Kidney tubule cell (primary cell): ENCODE measurements at places on chromosomes 2 and 18.

- DNase-seq = no peak
Observed at GRCh38 chr2:188984680-188985079, 10.5 kb downstream of the COL3A1 start.

DNA sequence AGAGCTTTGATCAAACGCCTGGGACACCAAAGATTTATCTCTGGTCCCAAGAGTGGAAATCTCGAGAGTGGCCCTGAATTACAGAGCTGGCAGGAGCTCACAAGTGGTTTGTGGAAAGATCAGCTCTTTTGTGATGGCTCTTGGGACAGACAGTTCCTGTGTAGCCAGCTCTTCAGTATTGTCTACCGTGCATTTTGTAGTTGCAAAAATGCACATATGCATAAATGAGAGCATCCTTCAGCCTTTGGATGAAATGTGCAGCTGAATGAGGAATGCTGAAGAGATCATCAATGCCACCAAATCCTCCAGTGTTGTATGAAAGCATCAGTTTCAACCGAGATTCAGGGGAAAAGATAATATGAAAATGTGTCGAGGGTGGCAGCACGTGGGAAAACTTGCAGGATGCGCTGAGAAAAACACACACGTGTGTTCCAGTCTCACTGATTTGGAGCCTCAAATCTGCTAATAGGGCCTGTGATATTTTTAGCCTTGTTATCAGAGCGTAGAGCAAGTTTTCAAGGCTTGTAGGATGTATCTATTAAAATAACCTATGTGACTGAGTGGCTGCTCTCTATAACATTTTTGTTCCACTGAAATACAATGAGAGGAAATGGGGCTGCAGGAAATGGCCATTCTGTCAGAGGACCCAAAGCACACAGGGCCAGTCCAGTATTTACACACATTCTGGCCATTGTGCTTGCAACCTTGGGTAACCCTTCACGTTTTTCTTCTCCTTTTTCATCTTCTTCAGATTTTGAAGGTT is 138.7 kb downstream of the PRKCE start:
- DNase-seq = no peak

GRCh38 chr2:208306291-208306690 is 40.2 kb downstream of the PIKFYVE start:
- DNase-seq = no peak

DNA sequence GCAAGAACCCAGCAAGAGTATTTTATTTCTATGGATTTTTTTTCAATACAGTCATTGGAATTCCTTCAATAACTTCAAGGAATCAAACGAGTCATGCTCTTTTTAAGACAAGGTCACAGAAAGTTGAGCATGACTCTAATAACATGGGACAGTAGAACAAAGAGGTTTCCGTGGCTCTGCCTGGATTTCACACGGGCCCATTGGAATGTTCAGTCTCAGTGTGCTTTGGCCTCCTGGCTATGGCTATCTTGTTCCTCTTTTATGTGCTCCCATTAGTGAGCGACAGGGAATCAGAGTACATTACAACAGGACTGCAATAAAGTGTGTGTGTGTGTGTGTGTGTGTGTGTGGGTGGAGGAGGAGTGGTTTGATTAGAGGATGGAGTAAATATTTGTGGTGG is 312.4 kb downstream of the DCC start:
- DNase-seq = peak; percentile 3

DNA sequence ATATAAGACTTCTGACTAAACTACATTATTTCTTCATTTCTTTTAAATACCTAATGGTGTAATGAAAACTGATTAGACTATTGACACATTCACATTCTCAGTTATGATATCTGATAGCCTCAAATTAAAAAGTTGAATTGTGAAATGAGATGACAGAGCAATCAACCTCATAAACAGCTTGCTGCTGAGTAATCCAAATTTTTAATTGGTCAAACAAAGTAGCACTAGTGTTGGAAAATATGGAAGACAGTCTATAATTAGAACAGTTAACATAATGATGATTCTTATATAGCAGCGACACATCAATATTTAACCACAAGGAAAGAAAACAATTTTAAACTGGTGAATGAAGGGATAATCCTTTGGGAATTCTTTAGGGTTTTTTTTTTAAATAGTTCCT is 91.9 kb upstream of the LRP1B start:
- no peak for DNase-seq

- no peak for DNase-seq
Observed at GRCh38 chr2:217327953-217328621, 468.2 kb upstream of the TNP1 start.

DNA sequence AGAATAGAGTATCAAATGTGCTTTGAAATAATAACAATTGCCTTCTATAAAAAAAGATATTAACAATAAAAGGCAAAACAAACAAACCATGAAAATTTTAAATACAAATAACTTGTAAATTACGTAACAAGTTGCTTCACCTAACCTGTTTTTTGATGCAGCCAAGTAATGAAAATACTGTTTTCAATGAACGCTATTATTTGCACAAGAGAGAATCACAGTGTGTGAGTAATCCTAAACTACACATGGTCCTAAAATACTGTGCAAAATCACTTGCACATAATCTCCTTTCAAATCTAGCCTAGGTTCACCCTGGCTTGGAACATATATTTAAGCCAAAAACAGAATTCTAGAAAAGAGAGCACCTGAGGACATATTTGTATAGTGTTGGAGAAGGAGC is 98.9 kb downstream of the CCDC148 start:
- DNase-seq = no peak

- DNase-seq = no peak
Observed at GRCh38 chr2:128605931-128606330, 287.3 kb upstream of the HS6ST1 start.

DNA sequence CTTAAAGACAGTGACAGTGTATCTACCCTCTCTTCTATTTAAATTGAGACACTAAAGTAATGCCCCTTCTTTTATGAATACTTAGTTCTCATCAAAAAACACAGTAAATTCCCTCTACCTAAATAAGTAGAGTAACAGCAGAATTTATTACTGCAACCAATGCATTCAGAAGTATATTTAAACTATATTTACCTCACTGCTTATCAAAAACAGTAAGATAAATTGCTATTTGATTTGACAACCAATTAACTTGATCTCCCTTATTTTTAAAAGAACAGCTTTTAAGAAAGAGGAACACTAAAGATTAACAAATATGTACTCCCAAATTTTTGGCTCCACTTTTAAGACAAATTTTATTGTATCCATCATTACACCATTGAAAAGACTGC is 4.8 kb downstream of the SATB2 start:
- DNase-seq = no peak

GRCh38 chr2:180255981-180256380 is 248.9 kb upstream of the CWC22 start:
- peak; percentile 2 for DNase-seq

GRCh38 chr2:41827354-41827971 is 220.4 kb upstream of the PKDCC start:
- no peak for DNase-seq

- DNase-seq = no peak
Observed at GRCh38 chr18:76943542-76944339, 121.4 kb downstream of the ZNF236 start.

- DNase-seq = no peak
Observed at GRCh38 chr2:156347431-156347830, 14.9 kb upstream of the NR4A2 start.

GRCh38 chr2:196170213-196170605 is 1.2 kb downstream of the STK17B start:
- DNase-seq = peak; percentile 56

DNA sequence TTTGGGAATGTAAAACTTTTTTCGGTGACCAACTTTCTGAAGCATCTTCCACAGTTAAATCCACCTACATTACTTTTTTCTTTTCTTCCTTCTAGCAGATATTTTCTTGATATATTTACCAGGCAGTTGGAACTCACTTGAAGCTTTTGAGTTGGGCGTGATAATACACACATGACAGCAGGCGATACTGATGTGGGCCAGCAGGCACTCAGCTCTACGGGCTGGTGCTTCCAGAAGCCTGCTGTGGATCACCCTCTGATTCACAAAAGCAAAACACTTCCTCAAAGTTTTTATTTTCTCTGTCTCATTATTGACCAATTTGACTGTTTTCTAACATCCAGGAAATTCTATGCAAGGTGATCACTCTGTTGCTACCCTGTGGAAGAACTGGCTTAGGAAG is 22.9 kb downstream of the GRHL1 start:
- DNase-seq = peak; percentile 43

DNA sequence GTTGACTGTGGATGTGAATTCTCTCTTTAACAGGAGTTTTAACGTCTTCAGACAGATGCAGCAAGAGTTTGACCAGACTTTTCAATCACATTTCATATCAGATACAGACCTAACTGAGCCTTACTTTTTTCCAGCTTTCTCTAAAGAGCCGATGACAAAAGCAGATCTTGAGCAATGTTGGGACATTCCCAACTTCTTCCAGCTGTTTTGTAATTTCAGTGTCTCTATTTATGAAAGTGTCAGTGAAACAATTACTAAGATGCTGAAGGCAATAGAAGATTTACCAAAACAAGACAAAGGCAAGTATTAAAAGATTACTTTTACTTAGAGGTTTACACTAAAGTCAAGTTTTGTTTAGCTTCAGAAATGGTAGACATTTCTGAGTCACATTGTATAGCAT is 30.2 kb upstream of the TYMS start:
- no peak for DNase-seq

- peak; percentile 80 for DNase-seq
Observed at GRCh38 chr2:74002505-74003421, 18.1 kb downstream of the TET3 start.

DNA sequence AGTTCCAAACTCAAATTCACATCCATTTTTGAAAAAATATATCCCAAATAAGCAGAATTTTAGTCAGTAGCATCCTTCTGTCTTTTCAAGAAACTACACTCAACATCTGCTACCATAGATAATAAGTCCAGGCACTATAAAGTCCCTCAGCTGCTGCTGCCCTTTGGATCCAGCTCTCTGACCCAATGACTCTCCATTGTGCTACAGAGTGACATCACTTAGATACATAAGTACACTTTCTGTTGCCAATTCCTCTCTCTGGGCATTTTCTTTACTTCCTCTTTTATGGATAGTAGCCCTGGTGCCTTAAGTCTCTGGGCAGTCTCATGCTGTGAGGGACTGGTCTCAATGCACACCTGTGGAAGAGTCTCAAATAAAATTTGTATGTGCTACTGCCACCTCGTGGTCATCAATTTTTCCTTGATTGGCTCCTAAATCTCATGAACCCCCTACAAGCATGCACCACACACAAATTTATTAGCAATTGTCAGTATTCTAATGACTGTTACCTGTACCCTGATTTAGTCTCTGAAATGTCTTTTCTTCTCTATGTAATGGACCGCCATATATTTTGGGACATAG is 219.2 kb downstream of the LRP1B start:
- peak; percentile 45 for DNase-seq

GRCh38 chr2:221478485-221478863 is 93.6 kb downstream of the EPHA4 start:
- DNase-seq = no peak

- DNase-seq = no peak
Observed at GRCh38 chr2:31386648-31387047, 27.9 kb downstream of the XDH start.

GRCh38 chr2:219386532-219387280 is 1.0 kb downstream of the DNPEP start:
- DNase-seq = no peak

GRCh38 chr2:74685408-74685807 is 31.4 kb downstream of the SEMA4F start:
- DNase-seq = no peak

DNA sequence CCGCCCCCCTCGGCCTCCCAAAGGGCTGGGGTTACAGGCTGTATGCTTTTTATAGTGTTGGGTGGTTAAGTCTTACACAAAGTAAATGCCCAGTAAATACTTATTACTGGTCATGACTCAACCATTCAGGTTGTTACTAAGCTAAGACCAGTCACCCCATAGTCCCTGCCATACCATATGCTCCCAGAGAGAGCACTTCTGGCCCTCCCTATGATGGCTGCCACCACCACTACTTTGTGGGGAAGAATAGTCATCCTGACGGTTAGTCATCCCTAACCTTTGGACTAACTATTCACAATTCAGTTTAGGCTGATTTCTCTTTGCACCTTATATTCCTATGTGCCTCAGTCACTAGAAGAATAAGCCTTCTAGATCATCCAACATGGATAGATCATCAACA is 42.0 kb upstream of the MSH2 start:
- peak; percentile 94 for DNase-seq

GRCh38 chr2:175017618-175018414 is 12.6 kb upstream of the CHN1 start:
- DNase-seq = no peak

- no peak for DNase-seq
Observed at GRCh38 chr2:171487803-171488259, 34.4 kb upstream of the CYBRD1 start.

DNA sequence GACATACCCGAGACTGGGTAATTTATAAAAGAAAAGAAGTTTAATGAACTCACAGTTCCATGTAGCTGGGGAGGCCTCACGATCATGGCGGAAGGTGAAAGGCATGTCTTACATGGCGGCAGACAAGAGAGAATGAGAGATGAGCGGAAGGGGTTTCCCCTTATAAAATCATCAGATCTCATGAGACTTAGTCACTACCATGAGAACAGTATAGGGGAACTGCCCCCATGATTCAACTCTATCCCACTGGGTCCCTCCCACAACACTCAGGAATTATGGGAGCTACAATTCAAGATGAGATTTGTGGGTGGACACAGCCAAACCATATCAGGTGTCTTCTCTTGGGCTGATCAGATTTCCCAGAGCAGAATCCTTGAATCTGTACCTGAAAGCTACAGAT is 617.3 kb upstream of the ID2 start:
- no peak for DNase-seq

- DNase-seq = no peak
Observed at GRCh38 chr2:104438481-104438880, 415.4 kb upstream of the POU3F3 start.

DNA sequence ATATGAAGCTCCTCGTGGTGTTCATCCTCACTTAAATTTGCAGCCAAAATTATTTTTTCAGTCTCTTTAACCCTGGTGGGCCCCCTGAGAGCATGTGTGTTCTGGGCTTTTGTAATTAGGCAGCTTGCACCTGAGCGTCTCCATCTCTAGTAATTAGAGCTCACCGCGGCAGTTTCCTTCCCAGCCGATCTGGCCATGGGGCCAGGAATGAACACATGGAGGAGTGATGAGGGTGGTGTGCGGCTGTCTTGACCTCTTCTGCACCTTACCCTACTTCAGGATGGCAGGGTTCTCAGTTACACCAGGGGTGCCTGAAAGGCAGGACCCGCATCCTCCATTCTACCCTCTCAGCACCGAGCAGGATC is 98.5 kb downstream of the AFF3 start:
- no peak for DNase-seq

- no peak for DNase-seq
Observed at GRCh38 chr2:189049709-189050164, 75.6 kb downstream of the COL3A1 start.

DNA sequence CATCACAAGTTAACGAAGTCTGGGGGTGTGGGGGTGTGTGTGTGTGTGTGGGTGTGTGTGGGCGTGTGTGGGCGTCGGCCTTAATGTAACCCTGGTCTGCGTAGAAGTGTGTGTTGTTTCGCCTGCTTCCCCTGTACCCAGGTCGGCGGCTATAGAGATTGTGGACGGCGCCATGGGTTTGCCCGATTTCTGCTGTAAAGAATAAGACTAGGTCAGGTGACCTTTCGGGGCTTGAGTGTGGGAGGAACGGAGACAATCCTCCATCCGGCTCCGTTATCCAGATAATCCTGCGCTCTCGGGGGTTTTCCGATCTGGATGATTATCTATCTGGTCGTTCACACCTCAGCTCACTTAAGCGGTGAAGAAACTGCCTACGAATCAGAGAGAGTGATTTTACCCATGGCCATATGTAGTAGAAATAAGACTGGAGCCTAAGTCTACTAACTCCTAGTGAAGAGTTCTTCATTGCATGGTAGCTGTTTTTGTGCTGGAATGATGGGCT is 543 bp downstream of the HADHB start:
- DNase-seq = peak; percentile 43
